ENCODE measurements at places on chromosomes 1 and 21.

GRCh38 chr1:12287869-12288268 lies 58.0 kb downstream of the VPS13D start:
- no peak for DNase-seq

GRCh38 chr1:67759066-67759465 lies 74.1 kb downstream of the GADD45A start:
- no peak for DNase-seq

- DNase-seq: peak; percentile 83
These were observed 1.2 kb downstream of the ANP32E start for GRCh38 chr1:150234566-150235293.

GRCh38 chr1:89873770-89874169 lies 52.9 kb downstream of the LRRC8D start:
- no peak for DNase-seq

DNA sequence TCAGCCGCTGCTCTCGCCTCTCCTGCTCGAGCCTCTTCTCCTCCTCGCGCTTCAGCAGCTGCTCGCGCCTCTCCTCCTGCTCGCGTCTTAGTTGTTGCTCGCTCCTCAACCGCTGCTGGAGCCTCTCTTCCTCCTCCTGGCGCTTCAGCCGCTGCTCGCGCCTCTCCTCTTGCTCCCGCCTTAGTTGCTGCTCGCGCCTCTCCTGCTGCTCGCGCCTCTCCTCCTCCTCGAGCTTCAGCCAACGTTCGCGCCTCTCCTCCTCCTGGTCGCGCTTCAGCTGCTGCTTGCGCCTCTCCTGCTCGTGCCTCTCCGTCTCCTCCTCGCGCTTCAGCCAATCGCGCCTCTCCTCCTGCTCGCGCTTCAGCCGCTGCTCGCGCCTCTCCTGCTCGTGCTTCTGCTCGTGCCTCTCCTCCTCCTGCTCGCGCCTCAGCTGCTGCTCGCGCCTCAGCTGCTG lies 3.7 kb downstream of the TCHH start:
- DNase-seq: peak; percentile 1

DNA sequence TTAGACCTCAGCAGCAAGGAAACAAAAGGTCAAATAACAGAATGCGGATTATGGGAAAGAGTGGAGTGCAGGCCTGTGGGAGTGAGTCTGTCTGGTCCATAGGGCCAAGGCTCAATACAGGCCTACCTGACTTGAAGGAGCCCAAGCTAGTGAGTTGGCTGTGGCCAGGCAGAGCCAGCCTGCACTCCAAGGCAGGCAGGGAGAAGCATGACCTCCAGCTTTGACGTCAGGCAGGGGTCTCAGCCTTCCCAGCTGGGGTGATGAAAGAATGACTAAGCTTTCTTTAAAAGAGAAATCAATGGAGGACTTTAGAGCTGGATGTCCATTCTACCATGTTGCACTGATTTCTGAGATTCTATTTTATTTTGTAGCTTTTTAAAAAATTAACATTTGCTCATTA lies 62.8 kb downstream of the RHOU start:
- no peak for DNase-seq

DNA sequence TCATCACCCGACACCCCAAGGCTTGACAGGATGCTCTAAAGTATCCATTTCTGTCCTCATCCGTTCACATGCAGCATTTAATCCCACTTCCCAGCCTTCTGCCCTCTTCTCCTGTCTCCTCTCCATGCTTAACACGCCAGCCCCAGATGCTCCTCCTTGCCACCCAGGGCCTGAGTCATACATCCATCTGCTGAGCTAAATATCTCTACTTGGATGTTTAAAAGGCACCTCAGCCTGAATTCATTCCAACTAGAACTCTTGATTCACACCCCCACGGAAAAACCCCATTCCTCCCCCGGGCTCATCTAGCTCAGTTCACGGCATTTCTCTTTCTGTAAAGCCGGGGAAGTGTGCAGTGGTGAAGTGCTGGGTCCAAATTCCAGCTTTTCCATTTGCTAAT lies 27.7 kb downstream of the TEX35 start:
- no peak for DNase-seq

DNA sequence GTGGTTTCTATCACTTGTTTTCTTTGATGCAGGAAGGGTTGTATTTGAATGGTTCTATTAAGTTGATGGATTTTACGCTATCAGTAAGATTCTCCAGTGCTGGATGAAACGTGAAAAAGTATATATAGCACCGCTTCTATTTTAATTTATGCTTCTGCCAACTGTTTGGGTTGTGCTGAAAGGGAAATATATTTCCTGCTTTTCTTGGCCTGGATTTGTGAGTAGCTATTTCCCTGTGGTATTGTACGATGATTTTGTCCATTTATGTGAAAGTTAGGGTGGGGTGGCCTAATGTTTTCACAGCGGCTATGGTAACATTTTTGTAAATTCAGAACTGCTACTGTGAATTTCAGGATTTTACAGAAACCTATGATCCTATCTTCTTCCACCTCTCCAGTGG lies 322 bp downstream of the C1orf162 start:
- no peak for DNase-seq

GRCh38 chr21:27975514-27975913 lies 1008.6 kb upstream of the ADAMTS5 start:
- DNase-seq: no peak

DNA sequence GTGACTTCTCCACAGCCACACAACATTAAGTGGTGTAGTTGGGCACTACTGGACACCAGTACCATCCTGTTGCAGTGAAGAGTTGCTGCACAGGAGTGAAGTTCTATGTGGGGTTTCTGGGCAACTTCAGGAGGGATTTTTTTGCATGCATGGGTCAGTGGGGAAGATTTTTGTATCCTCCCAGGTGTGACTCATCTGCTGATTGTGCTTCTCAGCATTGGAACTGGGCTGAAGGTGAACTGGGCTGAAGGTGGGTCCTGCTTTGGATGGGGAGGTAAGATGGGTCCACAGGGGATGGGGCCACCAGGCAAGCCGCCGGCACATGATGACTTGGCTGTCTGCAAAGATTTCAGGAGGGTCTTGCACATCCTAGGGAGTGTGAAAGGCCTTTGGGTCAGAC lies 2.6 kb downstream of the SERINC2 start:
- DNase-seq: no peak

- DNase-seq: no peak
These were observed 7.8 kb upstream of the AMIGO1 start for GRCh38 chr1:109517337-109517736.

DNA sequence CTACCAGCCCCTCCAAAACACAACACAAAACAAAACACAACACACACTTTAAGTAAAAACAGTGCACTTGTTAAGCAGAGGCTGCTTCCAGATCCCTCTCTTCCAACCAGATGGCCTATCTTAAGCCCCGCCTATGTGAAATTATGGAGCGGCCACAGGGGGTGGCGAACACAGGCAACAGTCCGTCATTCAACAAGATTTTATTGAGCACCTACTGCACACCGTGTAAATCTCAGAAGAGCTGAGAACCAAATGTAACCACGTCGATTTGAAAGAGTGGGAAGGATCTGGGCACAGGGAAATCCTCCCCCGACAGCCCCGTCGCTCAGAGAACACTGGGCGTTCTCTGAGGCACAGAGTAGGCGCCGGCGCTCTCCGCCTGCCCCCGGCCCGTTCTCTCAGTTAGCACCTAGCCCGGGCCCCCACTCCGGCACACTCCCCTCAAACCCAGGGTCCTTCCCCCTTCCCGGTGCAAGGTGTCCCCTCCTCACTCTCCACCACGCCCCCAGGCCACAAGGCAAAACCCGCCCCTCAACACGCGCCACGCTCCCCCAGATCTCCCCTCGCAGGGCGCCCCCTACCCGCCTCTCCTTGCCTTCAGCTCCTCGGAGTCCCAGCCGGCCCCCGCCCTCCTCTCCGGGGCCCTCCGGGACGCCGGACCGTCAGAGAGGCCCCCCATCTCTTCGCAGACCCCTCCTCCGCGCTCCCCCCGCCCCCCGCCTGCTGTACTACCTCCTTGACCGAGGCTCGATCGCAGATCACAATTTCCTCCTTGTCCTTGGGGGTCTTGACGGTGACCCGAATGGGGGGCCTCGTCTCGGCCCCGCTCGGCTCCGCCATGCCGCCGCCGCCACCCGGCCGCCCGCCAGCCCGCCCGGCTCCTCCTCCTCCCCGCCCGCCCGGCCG lies 483 bp downstream of the UBQLN4 start:
- peak; percentile 62 for DNase-seq

DNA sequence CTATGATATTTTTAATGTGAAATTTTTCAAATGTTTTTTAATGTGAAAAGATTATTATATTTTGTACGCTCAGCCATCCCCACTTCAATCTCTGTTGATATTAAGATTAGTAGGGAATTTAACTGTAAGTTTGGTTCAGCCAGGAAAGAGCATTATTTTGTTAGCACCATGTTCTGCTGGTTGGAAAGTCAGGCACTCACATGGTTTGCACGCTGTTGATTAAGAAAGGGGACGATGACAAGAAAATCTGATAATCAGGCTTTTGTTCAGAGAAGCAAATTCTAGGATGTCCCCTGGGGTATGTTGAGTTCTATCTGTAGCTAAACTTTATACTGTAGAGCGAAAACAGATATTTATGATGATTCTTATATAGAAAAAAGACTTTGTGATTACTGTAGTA lies 115.1 kb downstream of the OSBPL9 start:
- no peak for DNase-seq

DNA sequence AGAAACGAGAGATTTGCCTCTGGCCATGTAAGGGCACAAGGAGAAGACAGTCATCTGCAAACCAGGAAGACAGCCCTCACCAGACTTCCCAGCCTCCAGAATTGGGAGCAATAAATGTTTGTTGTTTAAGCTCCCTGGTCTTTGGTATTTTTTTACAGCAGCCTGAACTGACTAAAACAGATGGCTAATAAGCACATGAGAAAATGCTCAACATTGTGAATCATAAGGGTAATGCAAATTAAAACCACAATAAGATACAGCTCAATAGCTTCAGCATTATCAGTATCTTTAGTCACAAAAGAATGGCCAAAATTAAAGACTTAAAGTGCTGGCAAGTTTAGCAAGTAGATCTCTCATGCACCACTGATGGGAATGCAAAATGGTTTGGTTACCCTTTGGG lies 11.7 kb downstream of the UBE2G2 start:
- DNase-seq: no peak

GRCh38 chr1:192066202-192066601 lies 92.1 kb upstream of the RGS18 start:
- no peak for DNase-seq

DNA sequence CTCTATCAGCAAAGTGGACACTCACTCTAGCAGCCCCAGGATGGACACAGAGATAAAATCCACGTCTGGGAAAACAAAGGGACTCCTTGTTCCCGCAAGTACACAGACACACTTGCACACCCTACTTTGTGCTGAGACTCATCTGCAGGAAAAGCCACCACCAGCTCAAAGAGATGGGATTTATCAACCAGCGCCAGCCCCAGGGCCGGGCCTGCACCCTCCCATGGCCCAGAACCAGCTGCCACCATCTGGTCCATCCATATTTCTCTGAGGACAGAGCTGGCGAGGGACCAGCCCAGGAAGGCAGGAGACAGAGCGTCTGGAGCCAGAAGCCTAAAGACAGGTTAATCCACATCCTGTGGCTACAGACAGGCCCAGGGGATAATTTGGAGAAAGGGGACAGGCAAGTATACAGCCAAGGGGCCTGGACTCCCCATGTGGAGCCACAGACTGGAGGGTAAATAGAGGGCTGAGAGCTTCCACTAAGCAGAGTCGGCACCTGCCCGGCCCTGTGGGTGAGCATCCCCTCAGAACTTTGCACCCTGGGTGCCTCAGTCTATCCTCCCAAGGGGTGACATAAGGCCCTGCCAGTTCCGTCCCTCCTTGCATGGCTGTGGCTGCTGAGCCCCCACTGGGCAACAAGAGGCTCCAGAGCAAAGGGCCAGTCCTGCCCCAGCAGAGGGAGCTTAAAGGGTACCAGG lies 233.9 kb downstream of the PTPRU start:
- DNase-seq: no peak

DNA sequence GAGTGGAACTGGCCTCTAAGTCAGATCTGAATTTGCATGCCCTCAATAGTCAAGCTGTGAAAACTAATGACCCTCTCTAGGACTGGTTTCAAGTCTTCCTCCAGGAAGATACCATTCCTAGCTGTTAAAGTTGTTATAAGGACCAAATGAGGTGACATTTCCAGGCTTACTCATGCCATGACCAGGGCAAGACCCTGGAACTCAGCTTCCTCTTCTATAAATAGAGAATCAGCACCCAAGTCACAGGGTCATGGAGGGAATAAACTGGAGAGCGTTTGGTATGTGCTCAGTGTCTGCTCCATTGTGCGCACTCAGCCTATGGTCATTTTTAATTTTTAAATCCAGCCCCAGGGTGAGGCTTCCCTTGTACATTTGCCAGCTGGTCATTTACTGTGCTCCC lies 2.5 kb downstream of the S100A9 start:
- DNase-seq: no peak

GRCh38 chr1:152347116-152347728 lies 12.6 kb downstream of the FLG2 start:
- peak; percentile 53 for DNase-seq

DNA sequence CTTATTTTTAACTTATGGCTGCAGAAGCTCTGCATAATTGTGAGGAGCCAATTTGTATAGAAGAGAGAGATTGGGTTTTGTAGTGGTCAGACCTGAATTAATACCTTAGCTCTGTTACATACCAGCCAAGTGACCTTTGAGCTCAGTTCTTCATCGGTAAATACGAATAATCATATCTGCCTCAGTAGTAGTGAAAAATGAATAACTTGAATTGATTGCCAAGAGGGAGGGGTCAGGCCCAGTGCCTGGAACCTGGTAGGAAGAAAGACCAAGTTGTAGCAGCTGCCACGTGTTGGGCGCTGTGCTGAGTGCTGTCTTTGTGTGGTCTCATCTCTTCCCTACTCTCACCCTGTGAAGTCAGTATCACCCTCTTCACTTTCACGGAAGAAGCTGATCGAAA lies 247.5 kb downstream of the PBX1 start:
- no peak for DNase-seq

- no peak for DNase-seq
These were observed 963.7 kb upstream of the ADGRL2 start for GRCh38 chr1:80837066-80837465.

GRCh38 chr21:37877888-37878684 lies 38.2 kb downstream of the KCNJ6 start:
- DNase-seq: no peak

DNA sequence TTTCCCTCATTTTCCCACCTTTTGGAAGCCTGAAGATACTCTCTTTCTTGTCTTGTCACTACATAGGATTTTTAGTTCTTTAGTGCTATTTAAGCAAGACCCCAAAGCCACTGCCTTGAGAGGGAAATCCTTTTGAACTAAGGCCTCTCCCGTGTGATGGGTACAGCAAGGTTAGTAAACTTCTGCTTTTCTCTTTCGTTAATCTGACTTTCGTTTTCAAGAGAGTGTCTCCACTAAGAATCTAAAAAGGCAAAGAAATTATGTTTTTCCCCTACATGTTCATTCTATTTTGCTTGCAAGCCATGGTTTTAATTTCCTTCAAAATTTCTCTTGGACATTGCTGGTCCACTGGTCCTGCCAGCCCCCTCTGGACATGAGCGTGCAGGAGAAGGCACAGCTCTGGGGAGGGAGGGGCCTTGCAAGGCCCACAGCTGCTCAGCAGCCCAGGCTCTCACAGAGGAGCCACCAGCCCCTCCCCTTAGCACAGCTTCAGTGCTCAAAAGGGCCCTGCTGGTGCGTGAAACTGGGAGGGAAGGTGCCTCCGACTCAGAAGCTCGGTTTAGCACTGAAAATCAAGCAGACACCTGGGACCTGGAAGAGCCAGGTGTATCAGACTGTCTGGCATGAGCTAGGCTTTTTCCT lies 210.9 kb upstream of the GALNT2 start:
- no peak for DNase-seq

GRCh38 chr1:194654956-194655355 lies 1468.5 kb upstream of the B3GALT2 start:
- DNase-seq: no peak

- no peak for DNase-seq
These were observed 783 bp upstream of the AGL start for GRCh38 chr1:99849413-99849743.
